Activated CD4-positive, alpha-beta T cell treated with anti-CD3 and anti-CD28 coated beads, Interleukin-2, amount 50 U/mL, for 16 hours (primary cell): ENCODE measurements at places on chromosomes 7 and 10.

DNA sequence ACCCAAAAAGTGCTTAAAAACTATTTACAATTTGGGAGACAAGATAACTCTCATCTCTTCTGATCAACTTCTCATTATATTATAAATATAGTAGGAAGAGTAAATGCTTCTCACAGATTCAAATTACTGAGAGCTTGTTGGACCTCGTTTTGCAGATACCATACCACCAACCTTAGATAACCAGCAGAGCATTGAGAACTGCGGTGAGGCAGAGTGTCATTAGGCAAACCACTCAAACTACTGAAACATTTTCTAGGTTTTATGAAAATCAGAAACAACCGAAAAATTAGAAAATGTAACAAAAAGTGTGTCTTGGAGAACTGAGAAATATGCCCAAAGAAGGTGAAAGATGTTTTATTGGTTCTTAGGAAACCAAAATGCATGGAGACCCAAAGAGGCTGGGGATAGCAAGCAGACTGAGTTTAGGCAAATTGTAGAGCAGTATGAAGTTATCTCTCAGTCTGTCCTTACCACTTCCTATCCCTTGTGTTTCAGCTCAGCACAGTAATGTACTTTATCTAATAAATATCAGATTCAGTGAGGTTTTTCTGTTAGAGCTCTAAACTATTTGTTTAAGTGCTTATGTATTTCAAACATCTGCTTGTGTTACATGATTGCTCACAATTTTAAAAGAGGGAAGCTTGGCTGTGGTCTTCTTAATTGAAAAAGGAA lies 77.9 kb downstream of the HECTD2 start:
- DNase-seq: no peak

DNA sequence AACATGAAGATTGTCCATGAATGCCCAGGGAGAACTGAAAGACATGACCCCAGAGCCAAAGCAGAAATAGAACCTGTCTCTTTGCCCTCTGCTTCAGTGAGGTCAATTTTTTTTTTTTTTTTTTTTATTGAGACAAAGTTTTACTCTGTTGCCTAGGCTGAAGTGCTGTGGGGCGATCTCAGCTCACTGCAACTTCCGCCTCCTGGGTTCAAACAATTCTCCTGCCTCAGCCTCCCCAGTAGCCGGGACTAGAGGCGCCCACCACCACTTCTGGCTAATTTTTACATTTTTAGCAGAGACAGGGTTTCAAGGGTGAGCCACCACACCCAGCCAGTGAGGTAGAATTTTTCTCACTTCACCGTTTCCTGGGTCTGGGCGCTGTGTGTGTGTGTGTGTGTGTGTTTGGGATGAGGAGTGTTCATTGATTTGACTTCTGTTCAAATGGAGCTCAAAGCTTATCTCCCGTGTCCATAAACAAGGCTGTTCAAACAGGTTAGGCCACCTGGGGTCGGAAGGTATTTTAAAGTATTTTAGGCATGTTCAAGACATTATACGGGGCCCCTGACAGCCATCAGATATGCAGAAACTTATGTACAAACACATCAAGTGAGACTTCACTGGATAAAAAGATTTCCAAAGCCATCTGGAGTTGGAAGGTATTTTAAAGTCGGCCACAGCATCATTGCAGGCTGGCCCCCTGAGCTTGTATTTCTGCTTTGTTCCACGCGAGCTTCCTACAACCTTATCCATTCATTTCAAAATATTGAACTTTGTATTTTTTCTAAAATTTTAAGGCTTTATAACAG lies 93.8 kb downstream of the MAP3K8 start:
- DNase-seq: no peak

- DNase-seq: no peak
Observed at GRCh38 chr10:129964611-129965424, 744 bp upstream of the EBF3 start.

DNA sequence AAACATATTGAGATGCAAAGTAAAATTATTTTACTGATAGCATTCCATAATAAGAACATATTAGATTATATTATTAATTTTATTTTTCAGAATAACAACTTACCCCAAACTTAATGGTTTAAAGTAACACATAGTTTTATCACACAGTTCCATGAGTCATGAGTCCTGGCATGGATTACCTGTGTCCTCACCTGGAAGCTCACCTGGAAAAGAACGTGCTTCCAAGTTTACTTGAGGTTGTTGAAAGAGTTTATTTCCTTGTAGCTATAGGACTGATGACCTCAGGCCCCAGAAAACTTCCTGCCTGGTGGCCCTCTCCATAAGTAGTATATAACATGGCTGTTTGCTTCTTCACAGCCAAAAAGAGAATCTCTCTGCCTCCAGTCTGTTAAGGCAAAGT lies 254.6 kb downstream of the TFEC start:
- DNase-seq: no peak

- DNase-seq: no peak
Observed at GRCh38 chr7:39073432-39073831, 95.7 kb downstream of the POU6F2 start.

DNA sequence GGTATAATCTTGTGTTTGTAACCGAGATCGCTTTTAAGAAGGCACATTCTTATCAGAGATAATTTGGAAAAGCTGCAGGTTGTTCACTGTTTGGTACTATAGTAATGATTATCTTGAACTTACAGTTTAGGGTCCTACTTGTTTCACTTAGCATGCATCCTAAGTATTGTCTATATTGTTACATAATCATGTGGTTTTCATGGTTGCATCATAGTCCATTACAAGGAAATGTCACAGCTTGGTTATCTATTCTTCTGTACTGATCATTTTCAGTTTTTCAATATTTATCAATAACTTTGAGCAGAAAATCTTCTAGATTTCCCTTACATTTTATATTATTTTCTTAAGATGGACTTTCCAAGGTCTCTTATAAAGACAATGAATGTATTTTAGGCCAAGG lies 116.3 kb downstream of the PLPP4 start:
- no peak for DNase-seq

DNA sequence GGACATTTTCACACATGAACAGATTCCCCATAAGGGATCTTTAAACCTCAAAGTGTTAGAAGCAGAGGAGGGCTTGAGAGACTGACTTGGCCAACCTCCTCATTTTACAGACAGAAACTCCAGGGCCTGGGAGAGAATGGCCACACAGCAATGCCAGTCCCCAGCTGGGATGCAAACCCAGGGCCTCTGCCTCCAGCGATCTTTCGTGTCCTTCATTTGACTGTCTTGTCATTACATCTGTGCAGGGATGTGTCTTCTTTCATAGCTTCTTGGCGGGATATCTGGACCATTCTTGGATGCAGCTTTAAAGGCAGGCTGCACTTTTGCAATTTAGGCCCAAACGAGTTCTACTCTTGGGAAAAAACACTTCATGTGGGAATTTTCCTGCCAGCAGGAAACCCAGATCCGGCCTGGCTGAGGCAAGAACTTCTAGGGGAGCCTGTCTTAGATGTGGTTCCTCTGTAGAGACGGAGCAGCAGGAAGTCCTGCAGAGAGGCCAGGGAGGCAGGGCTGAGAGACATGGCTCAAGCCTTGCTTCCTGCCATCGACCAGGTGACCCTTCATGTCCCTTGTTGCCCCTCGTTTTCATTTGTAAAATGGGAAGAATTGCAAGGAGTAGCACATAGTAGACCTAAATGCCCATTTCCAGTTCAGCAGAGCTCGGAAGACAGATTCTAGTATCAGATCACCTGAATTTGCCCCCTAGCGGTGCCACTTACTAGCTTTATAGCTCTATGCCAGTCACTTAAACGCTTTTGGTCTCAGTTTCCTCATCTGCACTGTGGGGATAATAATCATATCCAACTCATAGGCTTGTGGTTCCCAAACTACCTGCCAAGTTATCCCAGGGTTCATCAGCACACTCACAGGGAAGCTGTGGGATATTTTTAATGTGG lies 43.9 kb upstream of the SLC29A3 start:
- DNase-seq: no peak

DNA sequence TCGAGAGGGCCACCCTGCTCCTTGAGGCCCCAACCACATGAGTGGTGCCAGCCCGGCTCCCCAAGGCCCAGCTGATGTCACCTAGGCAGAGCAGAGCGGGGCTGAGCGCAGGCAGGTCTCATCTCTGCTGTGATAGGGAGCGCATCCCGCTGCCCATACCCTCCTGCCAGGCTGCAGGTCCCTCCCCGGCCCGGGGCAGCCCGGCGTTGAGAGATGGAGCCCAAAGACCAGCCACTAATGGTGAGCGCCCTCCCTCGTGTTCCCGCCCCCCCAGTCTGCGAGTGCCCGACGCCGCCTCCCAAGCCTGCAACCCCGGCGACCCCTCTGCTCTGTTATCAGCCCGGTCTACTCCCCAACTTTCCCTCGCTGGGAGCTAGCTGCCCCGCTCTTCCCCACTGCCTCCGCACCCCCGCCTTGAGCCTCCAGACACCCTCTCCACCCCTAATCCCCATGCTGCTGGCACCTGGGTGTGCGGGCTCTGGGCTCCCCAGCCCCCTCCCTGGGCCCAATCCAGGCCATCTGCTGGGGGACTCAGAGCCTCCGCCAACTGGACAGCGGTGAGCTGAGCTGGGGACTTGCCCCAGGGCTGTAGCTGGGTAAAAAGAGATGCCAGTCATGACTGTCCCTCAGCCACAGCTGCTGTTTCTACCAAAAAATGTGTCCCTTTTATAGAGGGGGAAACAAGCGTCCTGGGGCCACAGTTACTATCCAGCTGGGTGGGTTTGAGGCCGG lies 19.7 kb upstream of the CHST12 start:
- DNase-seq: no peak

DNA sequence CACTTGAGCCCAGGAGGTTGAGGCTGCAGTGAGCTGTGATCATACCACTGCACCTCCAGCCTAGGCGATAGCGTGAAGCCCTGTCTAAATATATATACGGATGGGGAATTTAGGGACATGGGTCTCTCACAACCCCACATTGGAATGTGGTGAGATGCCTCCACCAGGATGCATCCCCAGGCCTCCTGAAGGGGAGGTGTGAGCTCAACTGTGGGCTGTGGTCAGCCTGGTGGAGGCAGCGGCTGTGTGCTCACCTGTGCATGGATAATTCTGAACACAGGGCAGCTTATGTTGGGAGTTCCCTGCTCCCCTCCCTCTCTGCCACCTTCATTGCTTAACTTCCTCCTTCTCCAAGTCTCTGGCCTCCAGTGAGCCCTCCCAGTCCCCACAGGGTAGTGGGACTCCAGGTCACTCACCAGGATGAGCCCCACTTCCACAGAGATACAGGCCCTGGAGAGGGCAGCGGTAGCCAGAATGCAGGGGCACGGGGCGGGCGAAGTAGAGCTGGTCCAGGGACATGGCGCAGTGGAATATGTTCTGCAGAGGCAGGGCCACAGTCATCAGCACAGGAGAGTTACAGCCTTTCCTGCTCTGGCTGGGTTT lies 30.4 kb downstream of the PYROXD2 start:
- DNase-seq: no peak

- no peak for DNase-seq
Observed at GRCh38 chr7:32219416-32219815, 149.2 kb upstream of the PDE1C start.
